Activated CD4-positive, alpha-beta T cell treated with anti-CD3 and anti-CD28 coated beads for 24 hours (primary cell): ENCODE measurements at places on chromosomes 16 and 17.

DNA sequence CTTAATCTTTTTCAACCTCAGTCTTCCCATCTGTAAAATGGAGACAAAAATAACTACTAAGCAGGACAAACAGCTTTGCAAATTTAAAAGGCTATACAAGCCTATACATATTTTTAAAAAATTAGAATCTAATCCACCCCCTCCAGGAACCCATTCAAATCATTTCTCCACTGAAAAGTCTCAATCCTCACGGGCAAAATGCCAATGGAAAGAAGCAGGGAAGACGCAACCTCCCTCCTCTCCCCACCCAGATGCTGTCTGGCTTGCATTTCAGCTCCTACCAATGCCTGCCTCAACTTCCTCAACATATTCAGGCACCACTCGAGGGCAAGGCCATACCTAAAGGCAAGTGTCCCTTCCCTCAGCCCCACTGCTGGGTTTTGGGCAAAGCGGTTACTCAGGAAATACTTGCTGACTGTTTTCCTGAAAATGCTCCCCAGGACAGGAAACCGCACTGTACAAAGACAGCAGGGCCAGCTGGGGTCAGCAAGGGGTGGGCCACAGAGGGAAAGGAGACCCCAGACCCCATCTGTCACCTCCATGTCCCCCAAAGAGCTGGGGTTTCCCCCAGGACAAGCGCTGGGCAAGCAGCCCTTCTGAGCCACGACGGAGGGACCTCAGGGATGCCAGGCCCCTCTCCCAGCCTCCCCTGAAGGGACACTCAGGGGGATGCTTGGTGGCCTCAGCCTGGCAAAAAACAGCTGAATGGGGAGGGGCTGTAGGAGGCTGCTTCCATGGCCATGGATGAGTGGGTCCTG, 47.7 kb upstream of the DOC2B start:
- no peak for DNase-seq

- no peak for DNase-seq
Measured at GRCh38 chr16:81513204-81514040, 68.8 kb downstream of the CMIP start.

DNA sequence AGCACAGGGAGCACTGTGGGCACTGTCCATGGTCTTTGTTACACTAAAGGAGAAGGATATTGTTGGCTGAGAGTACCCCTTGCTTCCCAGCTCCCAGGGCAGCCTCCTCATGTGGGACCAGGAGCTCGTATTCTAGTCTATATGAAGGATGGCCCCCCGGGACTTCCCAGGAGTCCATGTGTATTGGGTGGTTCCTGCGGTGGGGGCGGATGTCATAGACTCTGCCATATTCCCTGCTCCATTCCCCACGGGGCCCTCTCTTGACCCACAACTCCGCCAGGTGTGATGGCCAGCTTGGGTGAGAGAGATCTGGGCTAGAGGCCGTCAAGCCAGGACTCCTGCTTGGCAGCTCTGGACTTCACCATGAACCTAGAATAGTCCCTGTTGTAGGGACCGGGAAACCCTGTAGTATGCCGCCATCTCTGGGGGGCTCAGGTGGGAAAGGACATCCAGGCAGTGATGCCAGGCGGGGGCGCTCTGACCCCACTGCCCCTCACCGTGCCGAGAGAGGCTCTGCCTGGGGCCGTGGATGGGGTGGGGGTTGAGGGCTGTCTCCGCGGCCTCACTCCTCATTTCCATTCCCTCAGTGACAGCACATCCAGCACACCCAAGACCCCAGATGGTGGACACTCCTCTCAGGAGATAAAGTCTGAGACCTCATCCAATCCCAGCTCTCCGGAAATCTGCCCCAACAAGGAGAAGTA, 37.8 kb downstream of the OR1D5 start:
- DNase-seq = no peak

DNA sequence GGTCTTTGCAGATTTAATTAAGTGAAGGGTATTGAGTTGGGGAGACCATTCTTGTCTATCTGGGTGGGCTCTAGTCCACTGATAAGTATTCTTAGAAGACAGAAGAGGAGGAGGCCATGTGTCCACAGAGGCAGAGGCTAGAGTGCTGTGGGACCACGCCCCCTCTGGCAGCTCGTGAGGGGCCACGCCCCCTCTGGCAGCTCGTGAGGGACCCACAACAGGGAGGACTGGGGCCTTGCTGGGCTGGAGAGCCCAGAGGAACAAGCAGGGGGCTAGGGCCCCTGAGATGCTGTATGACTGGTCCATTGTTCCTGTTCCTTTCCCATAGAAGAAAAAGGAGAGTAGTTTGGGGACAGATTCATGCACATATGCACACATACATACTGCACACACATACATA, 106.8 kb downstream of the METRNL start:
- no peak for DNase-seq

- no peak for DNase-seq
Measured at GRCh38 chr16:55495616-55496289, 13.1 kb upstream of the LPCAT2 start.

DNA sequence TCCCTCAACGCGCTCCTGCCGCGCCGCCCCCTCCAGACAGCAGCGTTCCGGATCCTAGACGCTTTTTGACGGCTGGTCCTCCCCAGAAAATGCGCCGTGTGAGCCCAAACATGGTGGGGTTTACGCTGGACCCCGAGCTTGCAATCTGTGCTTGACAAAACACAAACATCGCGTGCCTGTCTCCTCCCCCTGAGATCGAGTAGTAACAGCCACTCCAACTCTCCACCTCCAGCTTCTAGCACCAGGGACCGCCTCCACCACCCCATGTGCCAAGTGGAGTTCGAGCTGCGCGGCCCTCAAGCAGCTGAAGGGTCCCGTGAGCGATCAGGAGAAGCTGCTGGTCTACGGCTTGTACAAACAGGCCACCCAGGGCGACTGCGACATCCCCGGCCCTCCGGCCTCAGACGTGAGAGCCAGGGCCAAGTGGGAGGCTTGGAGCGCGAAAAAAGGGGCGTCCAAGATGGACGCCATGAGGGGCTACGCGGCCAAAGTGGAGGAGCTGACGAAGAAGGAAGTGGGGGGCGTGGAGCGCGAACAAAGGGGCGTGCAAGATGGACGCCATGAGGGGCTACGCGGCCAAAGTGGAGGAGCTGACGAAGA, 656 bp upstream of the GEMIN4 start:
- peak; percentile 19 for DNase-seq

DNA sequence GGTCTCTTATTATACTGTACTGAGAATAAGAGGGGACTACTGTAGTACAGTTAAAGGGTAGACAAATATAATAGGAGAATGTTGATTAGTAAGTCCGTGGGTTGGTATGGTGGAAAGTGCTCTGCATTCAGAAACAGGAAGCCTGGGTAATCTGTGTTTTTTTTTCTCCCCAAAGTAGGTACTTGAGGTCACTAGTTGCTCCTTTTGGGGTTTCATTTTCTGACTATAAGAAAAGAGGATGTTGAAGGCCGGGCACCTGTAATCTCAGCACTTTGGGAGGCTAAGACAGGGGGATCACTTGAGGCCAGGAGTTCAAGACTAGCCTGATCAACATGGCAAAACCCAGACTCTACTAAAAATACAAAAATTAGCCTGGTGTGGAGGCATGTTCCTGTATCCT, 42.0 kb upstream of the MMD start:
- no peak for DNase-seq

DNA sequence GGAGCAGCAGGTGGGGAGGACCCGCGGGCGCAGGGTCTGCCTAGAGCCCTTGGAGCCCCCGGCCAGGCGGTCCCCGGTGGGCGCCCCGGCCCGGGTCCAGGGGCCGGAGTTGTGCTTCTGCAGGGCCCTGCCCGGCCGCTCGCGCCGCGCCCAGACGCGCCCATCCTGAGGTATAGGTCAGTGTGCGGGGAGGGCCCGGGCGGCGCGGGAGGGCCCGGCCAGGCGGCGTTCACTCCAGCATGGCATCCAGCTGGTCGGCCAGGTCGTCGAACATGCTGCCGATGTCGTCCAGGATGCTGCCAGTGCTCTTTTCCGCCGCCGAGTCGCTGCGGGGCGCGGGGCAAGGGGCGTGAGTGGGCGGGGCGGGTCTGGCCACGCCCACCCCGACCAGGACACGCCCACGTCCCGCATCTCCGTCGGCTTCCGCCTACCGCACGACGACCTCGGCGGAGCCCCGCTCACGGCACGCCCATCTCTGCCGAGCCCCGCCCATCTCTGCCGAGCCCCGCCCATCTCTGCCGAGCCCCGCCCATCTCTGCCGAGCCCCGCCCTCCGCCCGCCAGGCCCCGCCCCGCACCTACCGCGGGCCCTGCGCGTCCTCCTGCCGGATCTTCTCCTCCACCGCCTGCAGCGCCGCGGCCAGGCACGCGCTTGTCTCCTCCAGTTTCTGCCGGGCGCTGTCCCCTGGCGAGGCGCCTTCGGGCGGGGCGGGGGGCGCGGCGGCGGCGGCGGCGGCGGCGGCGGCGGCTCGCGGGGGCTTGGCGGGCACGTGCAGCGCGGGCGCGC, 17.9 kb downstream of the CASKIN1 start:
- no peak for DNase-seq

GRCh38 chr16:17329391-17329790, 141.4 kb downstream of the XYLT1 start:
- DNase-seq = no peak
